IMR-90 (cell line): ENCODE measurements at places on chromosomes 13 and 19. TPM values are rescaled to one million over a fixed set of nuclear protein-coding genes. Genes with fewer than 3 reads are reported as not detected.

GRCh38 chr19:38020311-38020710 is 113.3 kb downstream of the SIPA1L3 start:
- DNase-seq, result no peak

GRCh38 chr13:91242652-91243051 is 104.8 kb upstream of the MIR17HG start:
- DNase-seq, result no peak

DNA sequence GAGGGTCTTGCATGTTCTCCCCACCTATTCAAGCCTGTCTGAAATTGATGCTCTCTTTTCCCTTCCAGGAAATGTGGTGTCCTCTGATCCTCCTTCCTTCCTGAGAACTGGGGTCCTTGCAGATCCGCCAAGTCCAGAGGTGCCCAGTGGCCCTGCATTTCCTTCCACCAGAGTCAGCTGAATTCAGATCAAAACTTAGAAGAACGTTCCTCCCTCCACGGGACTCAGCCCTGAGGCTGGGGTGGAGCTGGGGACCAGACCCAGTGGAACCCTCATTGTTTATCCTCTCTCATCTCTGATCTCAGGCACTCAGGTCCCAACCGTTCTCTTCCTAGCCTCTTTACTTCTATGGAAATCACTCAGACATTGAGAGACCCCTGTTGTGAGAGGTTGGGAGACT is 477.3 kb downstream of the TSHZ3 start:
- no peak for DNase-seq

- no peak for DNase-seq
Measured at GRCh38 chr13:79710376-79710775, 229.4 kb downstream of the NDFIP2 start.

- DNase-seq, result peak; percentile 79
Measured at GRCh38 chr13:107669391-107669993, 545.8 kb downstream of the LIG4 start.

GRCh38 chr13:75761369-75761768 is 125.2 kb downstream of the LMO7 start:
- DNase-seq, result no peak

DNA sequence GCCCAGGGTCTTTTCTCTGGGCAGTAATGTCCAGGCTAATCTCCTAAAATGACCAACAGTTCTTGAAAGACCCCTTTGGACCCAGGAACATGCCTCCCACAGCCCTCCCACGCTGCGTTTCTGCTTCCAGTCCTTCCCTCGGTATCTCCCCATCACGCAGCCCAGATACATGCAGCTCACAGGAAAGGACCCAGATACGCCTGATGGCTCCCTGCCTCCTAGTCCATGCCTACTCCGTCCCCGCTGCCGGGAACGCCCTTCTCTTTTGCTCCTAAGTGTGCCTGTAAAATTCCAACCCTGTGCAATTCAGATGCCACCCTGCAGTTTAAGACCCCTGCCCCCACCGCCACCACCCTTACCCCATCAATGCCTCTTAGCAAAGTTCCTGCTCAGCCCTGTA is 778 bp downstream of the MUC16 start:
- DNase-seq, result no peak

GRCh38 chr19:3721131-3721886 is 13.1 kb downstream of the TJP3 start:
- peak; percentile 75 for DNase-seq

GRCh38 chr13:31545616-31546015 is 193.7 kb upstream of the RXFP2 start:
- DNase-seq, result no peak

- no peak for DNase-seq
Measured at GRCh38 chr13:21671620-21672286, 880 bp downstream of the FGF9 start.

DNA sequence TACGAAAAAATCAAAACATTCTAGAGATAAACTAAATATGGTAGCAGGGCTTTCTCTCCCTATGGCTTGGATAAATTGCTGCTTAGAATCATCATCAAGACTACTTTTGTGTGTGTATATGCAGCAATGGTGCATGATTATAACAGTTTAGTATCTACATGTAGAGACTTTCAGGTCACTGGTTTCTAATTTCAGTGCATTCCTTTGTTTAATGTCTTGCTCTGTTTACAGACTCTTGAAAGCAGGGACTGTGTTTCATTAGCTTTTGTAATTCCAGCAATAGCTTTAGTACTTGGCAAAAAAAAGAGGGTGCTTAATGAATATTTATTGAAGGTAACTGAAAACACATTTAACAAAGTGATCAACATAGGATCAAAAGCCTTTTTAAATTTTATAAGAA is 420.7 kb downstream of the PCDH9 start:
- DNase-seq, result peak; percentile 20

COX7A1 gene
- 0.54 and 1.1 TPM in 2 replicates for total RNA-seq

RNF225 gene
- total RNA-seq, result not detected in 2 replicates

FFAR3 gene
- not detected in 2 replicates for total RNA-seq

EDDM13 gene
- total RNA-seq, result not detected in 2 replicates

ZIC2 gene
- total RNA-seq, result not detected in 2 replicates

ODAD3 gene
- under 0.01 and 0.28 TPM in 2 replicates for total RNA-seq

TNNI3 gene
- not detected in 2 replicates for total RNA-seq

CYP2F1 gene
- not detected in 2 replicates for total RNA-seq

ZSCAN1 gene
- total RNA-seq, result not detected in 2 replicates

CBARP gene
- 0.18 and 0.56 TPM in 2 replicates for total RNA-seq

ADAMTSL5 gene
- 0.83 and 0.90 TPM in 2 replicates for total RNA-seq

ESD gene
- 108 and 135 TPM in 2 replicates for total RNA-seq
